ENCODE measurements at places on chromosomes 5 and 9.

DNA sequence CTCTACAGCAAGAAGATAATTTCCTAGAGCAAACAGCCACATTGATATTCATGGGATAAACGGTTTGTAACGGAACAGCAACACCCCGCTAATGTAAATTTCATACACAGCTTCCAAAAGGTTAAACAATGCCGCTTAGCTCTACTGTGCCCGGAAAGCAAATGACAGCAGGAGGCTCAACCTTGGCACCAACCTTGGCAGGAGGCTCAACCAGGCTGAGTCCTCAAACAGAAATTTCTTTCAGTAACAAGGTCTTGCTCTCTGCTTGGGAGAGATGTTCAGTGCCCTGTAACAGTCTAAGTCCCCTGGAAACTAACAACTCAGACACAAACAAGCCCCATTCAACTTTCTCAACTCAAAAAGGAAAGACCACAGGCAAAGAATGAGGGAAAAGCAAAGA is 11.1 kb upstream of the PPP1R2B start:
- DNase-seq: no peak

- DNase-seq: no peak
These were observed 12.1 kb downstream of the GALNT10 start for GRCh38 chr5:154202379-154203260.

GRCh38 chr5:83517072-83517687 is 45.6 kb downstream of the VCAN start:
- DNase-seq: no peak

DNA sequence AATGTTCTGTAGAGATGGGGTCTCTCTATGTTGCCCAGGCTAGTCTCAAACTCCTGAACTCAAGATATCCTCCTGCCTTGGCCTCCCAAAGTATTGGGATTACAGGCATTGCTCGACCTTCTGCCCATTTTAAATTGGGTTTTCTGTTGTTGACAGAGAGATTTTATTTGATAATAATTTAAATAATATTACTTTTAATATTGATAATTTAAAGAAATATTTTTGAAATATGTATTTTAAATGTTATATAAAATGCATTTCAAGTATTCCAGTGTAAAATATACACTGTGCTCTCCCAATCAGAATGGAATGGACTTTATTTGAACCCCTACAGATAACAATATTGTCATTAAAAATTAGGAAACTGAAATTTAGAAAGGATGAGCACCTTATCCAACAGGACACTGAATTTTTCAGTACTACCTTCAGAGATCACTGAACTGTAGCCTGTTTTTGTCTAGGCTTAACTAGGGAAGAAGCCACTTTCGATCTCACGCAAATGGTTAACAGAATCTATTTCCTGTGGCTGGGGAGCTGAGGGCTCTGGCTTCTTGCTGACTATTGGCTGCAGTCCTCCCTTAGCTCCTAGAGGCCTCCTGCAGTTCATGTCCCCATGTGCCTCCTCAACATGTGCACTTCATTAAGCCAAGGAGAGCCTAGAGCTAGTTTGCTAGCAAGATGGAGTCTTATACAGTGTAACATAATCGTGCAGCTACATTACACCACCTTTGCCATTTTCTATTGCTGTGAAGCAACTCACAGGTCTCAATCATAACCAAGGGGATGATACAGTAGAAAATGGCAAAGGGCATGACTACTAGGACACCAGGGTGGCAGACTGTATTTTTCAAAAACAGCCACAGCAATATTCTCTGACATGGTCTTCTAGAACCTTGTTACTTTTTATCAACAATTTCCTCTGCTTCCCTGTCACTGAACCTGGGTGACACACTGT is 150.0 kb downstream of the CDC42SE2 start:
- no peak for DNase-seq

GRCh38 chr5:174636094-174636493 is 88.3 kb upstream of the MSX2 start:
- DNase-seq: no peak

- no peak for DNase-seq
These were observed 190.5 kb downstream of the ADAMTS12 start for GRCh38 chr5:33701251-33701650.

GRCh38 chr9:73053543-73053942 is 98.1 kb upstream of the ANXA1 start:
- DNase-seq: no peak

- peak; percentile 59 for DNase-seq
These were observed 848.5 kb upstream of the WWC1 start for GRCh38 chr5:167442922-167443321.

- DNase-seq: peak; percentile 95
These were observed 57.8 kb downstream of the TMC1 start for GRCh38 chr9:72579190-72579589.

- no peak for DNase-seq
These were observed 9.8 kb downstream of the RPP25L start for GRCh38 chr9:34601937-34602573.

DNA sequence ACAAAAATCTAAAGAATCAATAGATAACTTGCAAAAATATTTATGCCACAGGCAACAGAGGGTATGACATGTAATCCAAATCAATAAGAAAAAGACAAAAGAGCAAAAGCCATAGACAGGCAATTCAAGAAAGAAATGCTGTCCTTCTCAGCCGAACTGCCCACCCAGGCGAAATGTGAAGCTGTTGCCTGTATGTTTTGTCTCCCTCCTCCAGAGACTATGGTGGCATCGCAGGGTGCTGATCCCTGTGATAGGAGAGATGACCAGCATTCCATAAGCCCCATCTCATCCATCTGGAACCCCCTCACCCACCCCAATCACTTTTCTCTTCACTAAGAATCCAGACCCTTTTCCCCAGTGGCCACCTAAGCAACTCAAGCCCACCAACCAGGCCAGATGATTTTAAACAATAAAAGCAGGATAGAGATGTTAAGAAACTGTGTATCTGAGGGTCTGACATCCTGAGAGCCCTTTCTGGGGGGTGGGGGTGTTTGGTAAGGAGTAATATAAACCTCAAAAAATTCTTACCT is 5.3 kb upstream of the ACSL6 start:
- DNase-seq: no peak
